CD4-positive, alpha-beta T cell treated with Interleukin-15 for 4 hours (primary cell): ENCODE measurements at places on chromosomes 2 and 18.

GRCh38 chr18:22983175-22983574, 50.0 kb downstream of the RBBP8 start:
- DNase-seq = peak; percentile 20

GRCh38 chr2:20634507-20635112, 16.3 kb downstream of the HS1BP3 start:
- DNase-seq = no peak

DNA sequence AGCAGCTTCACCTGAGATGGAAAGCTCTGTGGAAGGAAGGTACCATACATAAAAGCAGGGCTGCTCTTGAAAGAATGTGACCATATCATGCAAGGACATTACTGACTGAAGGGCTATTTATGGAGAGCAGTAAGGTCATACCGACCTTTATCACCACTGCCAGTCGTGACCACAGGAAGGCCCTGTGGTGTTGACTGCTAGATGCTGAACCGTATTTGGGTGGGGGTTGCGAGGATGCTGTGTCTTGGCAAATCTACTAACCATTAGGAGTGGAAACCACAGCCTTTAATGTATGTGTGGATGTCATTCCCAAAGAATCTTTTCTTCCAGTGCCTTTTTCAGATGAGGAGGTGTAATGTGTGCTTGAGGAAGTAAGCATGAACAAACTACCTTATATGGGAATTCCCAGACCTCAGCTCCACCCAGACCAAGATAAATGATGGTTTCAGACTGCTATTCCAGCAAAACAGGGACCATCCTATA, 60.8 kb downstream of the LIMS1 start:
- DNase-seq = no peak

DNA sequence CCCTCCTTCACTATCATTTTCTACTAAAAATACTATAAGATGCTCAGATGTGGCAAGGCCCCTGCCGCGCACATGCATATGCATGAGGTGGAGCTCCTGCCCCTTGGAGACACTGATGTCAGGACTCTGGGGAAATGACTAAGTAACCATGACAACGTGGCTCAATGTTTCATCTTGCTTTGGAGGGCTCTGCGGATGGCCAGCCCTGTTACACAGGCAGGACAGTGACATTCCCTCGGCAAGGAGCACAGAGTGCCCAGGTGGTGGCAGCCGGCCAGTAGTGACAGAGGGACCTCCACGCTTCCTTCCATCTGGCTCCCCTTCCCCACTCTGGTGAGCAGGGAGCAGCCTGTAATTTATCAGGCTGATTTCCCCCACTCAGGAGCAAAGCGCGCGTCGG, 364.1 kb downstream of the SS18 start:
- DNase-seq = no peak

- no peak for DNase-seq
Measured at GRCh38 chr2:143468341-143468888, 339.2 kb downstream of the ARHGAP15 start.

- no peak for DNase-seq
Measured at GRCh38 chr2:183927406-183928325, 670.7 kb upstream of the ZNF804A start.

GRCh38 chr2:197164141-197164754, 146.3 kb downstream of the ANKRD44 start:
- DNase-seq = no peak

DNA sequence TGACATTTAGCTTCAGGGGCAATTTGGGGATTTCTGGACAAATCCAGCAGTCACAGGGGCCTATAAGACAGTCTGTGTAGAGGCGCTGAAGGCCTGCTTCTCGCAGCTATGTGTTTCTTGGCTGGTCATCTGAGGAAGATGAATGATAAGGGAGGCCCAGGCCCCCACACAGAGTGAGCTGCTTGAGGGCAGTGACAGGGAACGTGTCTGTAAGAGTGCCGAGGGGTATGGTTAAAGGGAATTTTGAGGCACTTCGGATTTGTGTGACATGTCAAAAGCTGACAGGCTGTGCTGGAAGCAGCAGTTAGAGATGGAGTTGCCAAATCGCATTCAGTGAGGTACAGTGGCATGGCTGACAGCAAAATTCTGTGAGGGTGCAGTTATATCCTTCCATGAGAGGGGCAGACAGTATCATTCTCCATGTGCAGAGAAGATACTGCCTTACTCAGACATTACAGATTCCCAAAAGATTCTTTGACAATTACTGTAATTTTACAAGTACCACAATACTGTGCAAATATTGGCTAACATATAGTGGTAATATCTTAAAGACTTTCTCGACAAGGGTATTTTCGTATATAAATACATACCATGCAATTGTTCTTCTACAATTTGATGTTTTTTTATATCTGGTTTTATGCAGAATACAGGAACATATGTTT, 74.0 kb downstream of the CERS6 start:
- no peak for DNase-seq

DNA sequence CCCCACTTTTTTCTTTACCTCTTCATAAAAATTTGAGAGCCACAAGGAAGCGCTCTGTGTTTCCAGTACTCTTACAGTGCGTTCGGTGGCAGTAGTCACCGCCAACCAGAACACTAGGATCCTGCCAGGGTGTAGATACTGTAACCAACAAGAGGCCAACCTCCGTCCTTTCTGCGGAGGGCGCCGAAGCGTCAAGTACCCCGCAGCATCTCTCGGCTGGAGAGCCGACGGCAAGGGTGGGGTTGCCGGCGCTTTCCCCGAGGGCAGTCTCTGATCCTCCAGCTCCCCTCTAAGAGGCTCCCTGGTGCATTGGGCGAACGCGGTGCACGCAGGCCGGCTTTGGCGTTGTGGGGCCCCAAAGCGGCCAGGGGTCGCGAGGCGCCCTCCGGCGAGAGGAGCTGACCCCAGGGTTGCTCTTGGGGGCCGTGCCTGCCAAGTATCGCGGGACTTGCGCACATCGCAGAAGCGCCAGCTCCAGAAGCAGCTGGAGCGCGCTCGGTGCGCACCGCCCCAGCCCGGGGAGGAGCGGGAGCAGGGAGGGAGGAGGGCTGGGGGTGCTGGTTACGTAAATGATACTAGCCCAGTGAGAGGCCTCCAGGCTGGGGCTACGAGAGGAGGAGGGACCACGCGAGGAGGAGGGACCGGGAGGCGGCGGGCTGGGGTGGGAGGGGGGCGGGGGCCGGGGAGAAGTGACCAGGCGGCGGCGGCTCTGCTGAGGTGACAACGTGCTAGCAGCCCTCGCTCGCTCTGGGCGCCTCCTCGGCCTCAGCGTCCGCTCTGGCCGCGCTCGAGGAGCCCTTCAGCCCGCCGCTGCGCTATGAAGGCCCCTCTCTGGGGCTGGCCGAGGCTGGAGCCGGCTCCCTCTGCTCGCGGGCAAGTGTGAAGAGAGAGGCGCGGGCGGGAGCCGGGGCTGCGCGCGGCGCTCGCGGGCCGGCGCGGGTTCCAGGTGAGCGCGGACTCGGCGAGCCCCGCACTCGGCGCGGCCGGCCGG, at the start of gene GALNT13:
Gene GALNT13 (plus strand): TSS at position 692 of the 991 bp plus-strand sequence.
- DNase-seq = no peak

- DNase-seq = no peak
Measured at GRCh38 chr2:53095227-53095626, 672.4 kb upstream of the CHAC2 start.

DNA sequence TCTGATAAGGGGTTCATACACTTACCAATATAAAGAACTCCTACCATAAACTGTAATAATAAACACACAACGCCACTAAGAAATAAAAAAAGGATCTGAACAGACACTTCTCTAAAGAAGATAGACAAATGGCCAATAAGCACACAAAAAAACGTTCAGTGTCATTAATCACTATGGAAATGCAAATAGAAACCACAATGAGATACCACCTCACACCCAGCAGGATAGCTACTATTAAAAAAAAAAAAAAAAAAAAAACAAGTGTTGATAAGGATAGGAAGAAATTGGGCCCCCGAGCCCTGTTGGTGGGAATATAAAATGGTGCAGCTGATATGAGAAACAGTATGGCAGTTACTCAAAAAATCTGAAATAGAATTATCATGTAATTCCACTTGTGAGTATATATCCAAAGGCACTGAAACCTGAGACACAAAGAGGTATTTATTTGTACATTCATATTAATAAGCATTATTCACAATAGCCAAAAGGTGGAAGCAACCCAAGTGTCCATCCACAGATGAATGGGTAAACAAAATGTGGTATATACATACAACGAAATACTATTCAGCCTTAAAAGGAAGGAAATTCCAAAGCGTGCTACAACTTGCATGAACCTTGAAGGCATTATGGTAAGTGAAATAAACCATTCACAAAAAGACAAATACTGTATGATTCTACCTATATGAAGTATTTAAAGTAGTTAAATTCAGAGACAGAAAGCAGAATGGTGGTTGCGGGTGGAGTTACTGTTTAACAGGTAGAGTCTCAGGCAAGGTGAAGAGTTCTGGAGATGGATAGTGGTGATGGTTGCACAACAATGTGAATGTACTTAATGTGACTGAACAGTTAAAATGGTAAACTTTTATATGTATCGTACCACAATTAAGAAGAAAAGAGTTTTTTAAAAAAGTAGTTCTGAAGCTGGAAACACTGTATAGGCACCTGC, 17.9 kb downstream of the REV1 start:
- DNase-seq = no peak

- DNase-seq = no peak
Measured at GRCh38 chr2:211390536-211391188, 834.3 kb downstream of the CPS1 start.

DNA sequence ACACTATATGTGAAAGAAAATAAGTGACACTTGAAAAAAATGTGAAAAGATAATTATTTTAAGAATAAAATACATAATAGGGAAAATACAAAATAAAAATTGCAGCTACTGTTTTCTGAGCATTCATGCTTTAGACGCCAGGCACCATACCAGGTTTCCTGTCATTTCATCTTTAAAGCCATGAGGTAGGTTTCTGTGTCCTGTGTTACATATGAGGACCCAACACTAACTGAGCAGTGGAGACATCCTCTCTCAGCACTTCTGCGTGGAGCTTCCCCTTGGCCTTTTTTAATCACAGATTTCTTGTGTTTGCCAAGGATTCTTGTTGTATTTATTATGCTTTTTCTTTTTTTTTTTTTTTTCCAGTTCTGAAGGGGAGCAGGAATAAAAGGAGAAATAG, 117.3 kb downstream of the FAM117B start:
- no peak for DNase-seq

DNA sequence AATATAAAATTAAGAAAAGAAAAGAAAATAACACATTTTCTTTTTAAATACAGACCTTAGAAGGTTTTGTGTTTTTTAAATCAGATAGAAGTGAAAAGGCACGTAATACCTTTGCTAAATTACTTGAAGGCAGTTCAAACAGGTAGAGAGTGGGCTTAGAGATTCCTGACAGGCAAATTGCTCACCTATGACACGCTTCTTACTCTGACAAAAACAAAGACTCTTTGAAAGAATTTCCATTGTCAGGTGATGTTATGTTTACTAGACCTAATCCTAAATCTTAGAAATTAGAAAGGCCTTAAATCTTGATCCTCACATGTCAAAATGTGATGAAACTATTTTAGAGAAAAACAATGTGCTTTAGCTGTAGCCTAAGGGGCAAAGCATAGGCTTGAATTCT, 522.9 kb downstream of the SOX11 start:
- no peak for DNase-seq

DNA sequence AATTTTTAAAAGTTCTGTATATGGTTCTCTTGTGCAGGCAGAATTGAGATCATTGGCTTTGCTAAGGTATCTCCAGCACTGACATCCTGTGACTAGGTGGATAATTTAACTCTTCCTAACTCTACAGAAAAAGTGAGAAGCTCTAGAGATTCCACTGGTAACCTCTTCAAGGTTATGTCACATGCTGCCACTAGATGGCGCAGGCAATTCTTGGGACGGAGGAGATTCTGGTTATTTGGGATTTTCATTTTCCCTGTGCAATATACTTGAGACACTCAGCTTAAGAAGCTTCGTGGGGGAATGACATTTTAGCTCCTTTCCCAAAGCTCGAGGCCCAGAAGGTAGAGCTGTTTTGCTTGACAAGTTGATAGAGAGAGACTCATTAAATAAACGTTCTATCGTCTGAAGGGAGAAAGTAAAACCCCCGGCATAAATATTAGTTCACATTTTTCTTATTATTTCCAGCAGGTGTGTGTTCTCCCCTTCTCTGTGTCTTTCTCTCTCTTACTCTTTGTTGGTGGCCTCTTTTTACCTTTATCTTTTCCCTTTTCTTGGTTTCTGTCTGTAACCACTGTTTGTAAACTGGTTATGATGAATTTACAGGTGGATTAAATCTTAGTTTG, 26.6 kb upstream of the LANCL1 start:
- peak; percentile 36 for DNase-seq

GRCh38 chr2:40450796-40451430, 977 bp downstream of the SLC8A1 start:
- no peak for DNase-seq

- DNase-seq = no peak
Measured at GRCh38 chr18:35624146-35624545, 42.6 kb downstream of the GALNT1 start.

DNA sequence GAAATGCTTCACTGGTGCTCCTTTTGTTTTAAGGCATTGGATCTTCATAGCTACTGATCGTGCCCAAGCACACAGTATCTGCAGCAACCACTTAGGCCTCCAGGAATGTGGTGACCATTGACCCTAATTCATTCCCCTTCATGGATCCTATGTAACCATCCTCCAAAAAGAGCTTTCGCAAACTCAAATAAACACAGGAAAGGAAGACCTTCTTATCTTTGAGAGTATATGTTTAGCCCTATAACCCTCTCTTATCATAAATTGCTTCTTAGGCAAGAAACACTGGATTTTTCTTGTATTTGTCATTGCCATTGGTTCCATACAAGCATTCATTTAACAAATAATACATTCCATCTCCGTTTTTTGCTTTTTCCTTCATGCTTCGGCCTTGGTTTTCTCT, 4.1 kb upstream of the TTR start:
- DNase-seq = no peak

DNA sequence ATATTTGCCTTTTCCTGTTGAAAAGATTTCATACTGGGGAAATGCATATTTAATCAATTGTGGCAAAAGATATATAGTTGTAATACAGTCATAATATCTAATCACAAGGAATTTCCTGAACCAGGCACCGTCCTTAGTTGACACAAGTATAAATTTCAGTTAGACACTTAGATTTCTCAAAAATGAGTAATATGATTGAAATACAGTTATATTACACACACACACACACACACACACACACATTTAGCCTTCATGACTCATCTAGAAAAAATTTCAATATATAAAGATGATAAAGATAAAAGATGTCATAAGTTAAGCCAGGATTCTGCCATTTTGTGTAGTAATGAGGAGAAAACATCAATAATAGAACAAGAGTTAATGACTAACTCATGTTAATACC, 258.4 kb upstream of the ZNF804A start:
- no peak for DNase-seq
